GM12878 (cell line): ENCODE measurements at places on chromosomes 1 and 21.

DNA sequence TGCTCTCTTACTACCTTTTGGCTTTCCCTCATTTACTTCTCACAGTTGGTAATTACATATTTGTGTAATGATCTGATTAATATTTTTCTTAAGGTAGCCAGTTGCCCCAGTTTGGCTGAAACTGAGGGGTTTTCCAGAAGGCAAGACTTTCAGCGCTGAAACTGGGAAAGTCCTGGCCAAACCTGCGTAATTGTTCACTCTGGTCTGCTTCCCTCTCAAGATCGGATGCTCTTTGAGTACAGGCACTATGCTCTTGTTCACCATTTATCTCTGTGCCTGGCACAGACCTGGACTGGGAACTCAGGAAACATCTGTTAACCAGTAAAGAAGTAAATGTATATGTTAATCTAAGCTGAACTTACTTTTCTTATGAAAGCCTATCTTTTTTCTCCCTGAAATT lies 209.6 kb upstream of the HOOK1 start:
- no peak overlapping the region for H3K4me3 ChIP-seq
- H3K27ac ChIP-seq = no peak overlapping the region
- no peaks in the 10 kb centered on the region; the same call in 1 of the 2 replicates for H3K4me1 ChIP-seq

GRCh38 chr1:233057836-233058235 lies 107.4 kb downstream of the NTPCR start:
- no peak for DNase-seq
- H3K27me3 ChIP-seq = no peaks in the 10 kb centered on the region
- H3K36me3 ChIP-seq = no peaks in the 10 kb centered on the region
- H3K27ac ChIP-seq = no peak overlapping the region
- H3K4me3 ChIP-seq = no peak overlapping the region
- H3K4me1 ChIP-seq = no peaks in the 10 kb centered on the region

GRCh38 chr1:236407059-236407458 lies 13.0 kb downstream of the EDARADD start:
- H3K4me3 ChIP-seq = no peak overlapping the region
- no peak overlapping the region for H3K27ac ChIP-seq
- H3K4me1 ChIP-seq = no peaks in the 10 kb centered on the region
- H3K36me3 ChIP-seq = no peaks in the 10 kb centered on the region; the same call in 1 of the 2 replicates
- no peaks in the 10 kb centered on the region for H3K27me3 ChIP-seq

DNA sequence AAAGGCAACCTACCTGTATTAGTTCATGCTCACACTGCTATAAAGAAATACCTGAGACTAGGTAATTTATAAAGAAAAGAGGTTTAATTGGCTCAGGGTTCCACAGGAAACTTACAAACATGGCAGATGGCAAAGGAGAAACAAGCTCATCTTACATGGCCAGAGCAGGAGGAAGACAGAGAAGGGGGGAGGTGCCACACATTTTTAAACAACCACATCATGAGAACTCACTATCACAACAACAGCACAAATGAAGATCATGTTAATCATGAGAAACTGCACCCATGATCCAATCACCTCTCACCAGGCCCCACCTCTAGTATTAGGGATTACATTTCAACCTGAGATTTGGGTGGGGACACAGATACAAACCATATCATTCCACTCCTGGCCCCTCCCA lies 90.6 kb upstream of the KCTD3 start:
- H3K27me3 ChIP-seq = no peaks in the 10 kb centered on the region
- H3K4me1 ChIP-seq = no peaks in the 10 kb centered on the region
- no peak overlapping the region for H3K27ac ChIP-seq
- H3K36me3 ChIP-seq = no peaks in the 10 kb centered on the region
- no peak overlapping the region for H3K4me3 ChIP-seq

- H3K27me3 ChIP-seq = no peaks in the 10 kb centered on the region
- H3K27ac ChIP-seq = peak overlapping the region; percentile 56
- H3K36me3 ChIP-seq = no peaks in the 10 kb centered on the region; the same call in 1 of the 2 replicates
- peaks cover 19% of the 10 kb centered on the region for H3K4me1 ChIP-seq
- no peak overlapping the region for H3K4me3 ChIP-seq
Observed at GRCh38 chr1:233673261-233673946, 59.5 kb downstream of the KCNK1 start.

DNA sequence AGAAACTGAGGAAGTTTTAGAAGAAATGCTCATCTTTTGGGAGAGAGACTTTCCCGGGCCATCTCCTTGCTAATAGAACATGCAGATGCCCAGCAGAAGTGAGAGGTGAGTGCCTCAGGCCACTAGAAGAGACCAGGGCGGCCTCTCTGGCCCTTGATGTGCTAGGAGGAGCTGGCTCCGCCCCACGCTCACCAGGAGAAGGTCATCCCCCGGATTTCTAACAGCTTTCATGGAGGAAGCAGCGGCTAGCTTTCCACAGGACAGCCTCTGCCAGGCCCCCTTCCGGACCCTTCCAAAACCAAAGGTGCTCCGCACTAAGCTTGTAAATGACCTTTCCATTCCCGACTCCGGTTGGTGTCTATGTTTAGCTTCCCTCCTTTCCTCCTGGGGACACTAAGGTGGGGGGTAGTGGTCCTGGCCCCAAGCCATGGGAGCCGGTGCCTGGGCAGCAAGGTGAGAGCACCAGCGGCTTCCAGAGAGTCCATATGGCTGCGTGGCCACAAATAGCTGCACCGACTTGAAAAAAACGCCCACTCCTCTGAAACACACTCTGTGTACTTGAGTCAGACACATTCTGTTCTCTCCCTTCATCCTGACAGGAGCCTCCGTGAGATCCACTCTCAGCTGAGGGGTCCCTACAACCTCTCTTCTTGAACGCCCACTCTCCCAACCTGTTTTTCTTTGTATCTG lies 249.9 kb downstream of the TNR start:
- H3K27me3 ChIP-seq = peaks cover 3% of the 10 kb centered on the region
- H3K4me1 ChIP-seq = no peaks in the 10 kb centered on the region
- no peak for DNase-seq
- no peak overlapping the region for H3K4me3 ChIP-seq
- H3K36me3 ChIP-seq = no peaks in the 10 kb centered on the region

DNA sequence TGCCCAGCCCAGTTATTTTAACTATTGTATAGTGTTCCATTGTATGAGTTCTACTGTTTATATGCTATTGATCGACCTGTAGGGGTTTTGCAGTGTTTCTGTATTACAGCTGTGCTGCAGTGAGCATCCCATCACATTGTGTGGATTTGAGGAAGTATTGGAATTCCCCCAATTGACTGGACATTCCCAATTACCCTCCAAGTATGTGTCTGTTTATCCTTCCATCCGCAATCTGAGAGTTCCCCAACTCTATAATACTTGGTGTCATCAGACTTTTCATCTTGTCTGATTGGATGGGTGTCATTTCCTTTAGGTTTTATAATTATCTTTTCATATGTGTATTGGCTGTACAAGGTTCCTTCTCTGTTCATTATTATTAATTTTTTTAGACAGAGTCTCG lies 27.8 kb downstream of the PSEN2 start:
- no peaks in the 10 kb centered on the region for H3K36me3 ChIP-seq
- H3K27me3 ChIP-seq = no peaks in the 10 kb centered on the region
- no peak overlapping the region for H3K4me3 ChIP-seq

DNA sequence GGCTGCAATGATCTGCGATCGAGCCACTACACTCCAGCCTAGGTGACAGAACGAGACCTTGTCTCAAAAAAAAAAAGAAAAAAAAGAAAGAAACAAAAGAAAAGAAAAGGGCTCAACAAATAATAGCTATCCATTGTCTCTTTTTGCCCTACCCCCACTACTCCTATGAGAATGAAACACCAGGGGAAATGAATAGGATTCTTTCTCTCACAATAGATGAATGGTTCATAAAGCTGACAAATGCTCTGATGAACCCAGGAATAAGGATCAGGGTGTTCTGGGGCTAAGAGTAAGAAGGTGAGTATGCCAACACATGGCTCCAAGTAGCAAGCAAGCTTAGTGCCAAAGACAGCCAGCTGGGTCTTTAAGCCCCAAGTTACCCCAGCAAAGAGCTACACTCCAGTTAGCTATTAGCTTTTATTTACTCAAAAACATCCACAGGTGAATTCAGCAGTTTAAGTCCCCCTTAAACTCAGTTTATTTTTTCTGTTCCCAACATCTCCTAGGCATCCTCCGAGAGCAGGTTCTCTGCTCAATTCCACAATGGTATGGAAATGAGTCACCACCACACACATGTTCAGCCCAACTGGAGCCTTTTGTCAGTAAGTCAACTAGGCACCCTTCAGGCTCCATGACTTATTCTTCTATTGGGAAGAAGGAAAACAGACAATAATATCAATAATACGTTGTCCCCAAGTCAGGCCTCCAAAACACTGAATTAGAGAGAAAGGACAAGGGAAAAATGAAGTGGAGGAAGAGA lies 4.2 kb downstream of the ADORA3 start:
- no peaks in the 10 kb centered on the region for H3K27me3 ChIP-seq
- H3K4me3 ChIP-seq = no peak overlapping the region
- no peak for DNase-seq
- peaks cover 29% of the 10 kb centered on the region for H3K4me1 ChIP-seq
